ENCODE measurements at places on chromosomes 6 and 20.

DNA sequence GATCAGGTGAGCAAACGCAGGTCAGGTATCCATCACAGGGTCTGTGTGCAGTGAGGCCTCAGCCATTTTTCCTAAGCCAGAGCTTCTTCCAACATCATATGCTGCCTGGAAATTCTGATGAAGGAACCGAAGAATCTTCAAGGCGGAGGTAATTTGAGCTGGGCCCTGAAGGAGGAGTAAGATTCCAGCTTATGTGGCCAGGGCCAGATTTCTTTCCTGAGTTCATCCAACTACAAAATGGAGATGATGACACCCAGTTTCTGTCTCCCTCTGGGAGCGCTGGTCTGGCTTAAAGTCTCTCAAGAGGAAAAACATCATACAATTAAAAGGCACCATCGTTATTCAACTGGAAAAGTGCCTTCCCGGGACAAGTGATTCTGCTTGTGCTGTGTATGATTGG is 6.9 kb upstream of the MANBAL start:
- peak; percentile 50 for DNase-seq

DNA sequence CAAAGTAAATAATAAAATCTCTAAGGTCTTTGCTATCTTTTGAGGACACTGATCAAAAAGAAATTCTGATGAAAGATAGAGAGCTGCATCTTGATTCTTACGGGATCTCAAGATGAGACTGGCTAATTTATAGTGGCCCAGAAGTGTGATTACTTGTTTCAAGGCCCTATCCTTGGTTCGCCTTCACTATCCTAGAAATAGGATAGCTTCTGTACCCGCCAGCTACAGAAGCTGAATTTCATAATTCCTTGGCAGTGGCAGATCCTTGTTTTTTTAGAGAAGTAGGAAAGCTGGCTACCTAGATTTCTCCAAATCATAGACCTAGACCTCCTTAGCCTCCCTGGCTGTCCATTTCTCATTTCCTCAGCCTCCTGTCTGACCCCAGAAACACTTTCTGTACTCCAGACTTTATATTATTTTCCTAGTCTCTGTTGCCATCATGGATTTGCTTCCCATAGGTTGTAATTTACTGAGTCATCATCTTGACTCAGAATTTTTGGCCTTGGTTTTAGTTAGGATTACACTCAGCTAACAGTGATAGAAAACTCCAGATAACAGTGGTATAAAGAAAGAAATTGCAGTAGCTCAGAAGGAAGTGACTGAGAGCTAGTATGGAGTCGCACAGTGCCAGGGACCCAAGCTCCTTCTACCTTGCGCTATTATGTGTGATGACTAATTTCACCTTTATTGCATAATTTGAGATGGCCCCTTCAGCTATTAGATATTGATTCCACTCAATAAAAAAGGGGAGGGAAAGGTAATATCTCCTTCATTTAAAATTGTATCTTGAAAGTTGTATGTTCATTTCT is 27.7 kb downstream of the PHF3 start:
- DNase-seq: no peak

- DNase-seq: no peak
Observed at GRCh38 chr6:141729146-141729545, 403.6 kb upstream of the GJE1 start.

DNA sequence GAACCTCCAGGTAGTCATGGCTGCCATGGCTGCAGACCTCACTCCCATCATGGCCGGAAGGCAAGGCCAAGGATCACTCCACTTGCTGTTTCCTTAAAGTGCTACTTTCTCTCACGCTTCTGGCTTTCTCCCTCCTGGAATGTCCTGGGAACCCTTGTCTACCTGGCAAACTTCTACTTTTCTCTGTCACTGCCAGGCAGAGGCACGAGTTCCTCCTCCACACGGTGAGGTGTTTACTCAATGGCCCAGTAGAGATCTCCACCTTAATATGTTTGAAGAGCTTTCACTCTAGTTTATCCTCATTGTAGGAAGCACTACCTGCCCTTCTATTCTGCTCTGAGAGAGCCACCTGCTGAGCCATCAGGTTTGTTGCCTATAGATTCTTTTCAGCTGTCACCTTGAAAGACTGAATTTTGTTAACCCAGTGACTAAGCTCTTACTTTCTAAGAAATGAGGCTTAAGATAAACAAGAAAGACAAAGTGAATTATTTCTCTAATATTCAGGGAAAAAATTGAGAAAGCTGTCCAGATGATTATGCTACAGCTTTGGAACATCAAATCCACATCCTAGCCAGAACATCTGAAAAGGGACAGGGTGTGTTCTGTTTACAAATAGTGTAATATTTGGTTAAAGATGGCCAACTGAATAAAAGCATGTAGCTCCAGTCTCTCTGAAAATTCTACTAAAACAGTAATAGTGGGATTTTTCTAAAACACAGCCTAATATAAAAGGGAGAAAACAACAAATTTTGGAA is 54.9 kb downstream of the PLAGL1 start:
- DNase-seq: no peak

DNA sequence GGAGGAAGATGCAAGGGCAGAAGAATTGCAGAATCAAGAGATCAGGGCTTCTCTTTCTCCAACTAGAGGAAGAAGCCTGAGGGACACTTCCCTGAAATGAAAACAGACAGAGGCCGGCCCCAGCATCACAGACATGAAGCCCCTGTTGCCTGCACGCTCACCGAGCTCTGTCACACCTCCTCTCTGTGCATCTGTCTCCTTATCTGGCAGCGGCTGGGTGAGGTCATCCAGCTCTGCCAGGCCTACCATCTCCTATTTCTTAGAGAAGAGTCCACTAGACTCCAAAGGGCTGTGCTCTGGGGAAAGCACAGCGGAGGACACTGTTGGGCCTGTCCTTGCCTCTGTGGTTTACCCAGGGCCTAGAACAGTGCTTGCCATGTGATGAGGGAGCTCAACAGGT is 71.9 kb upstream of the MLN start:
- DNase-seq: no peak

GRCh38 chr6:7190791-7191190 is 83.0 kb downstream of the RREB1 start:
- DNase-seq: no peak

GRCh38 chr20:31841928-31842327 is 3.5 kb downstream of the FOXS1 start:
- peak; percentile 64 for DNase-seq

DNA sequence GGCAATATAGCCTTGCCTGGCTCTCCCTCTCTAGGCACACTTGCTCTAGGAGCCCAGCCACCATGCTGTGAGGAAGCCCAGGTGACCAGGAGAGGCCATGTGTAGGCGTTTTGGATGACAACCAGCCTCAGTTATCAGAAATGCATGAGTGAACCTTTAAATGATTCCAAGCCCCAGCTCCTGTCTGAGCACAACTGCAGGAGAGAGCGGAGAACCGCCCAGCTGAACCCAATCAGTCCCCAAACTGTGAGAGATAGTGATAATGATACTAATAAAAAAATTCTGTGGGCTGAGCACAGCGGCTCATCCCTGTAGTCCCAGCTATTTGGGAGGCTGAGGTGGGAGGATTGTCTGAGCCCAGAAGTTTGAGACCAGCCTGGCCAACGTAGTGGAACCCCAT is 83.8 kb upstream of the TOX2 start:
- DNase-seq: no peak

GRCh38 chr6:32815115-32815514 is 1.7 kb downstream of the HLA-DOB start:
- DNase-seq: no peak

- peak; percentile 69 for DNase-seq
Observed at GRCh38 chr20:49775229-49775693, 37.4 kb upstream of the SLC9A8 start.

- DNase-seq: peak; percentile 52
Observed at GRCh38 chr6:170365593-170365992, 59.0 kb downstream of the FAM120B start.

- DNase-seq: no peak
Observed at GRCh38 chr6:94089941-94090340, 670.6 kb upstream of the EPHA7 start.

DNA sequence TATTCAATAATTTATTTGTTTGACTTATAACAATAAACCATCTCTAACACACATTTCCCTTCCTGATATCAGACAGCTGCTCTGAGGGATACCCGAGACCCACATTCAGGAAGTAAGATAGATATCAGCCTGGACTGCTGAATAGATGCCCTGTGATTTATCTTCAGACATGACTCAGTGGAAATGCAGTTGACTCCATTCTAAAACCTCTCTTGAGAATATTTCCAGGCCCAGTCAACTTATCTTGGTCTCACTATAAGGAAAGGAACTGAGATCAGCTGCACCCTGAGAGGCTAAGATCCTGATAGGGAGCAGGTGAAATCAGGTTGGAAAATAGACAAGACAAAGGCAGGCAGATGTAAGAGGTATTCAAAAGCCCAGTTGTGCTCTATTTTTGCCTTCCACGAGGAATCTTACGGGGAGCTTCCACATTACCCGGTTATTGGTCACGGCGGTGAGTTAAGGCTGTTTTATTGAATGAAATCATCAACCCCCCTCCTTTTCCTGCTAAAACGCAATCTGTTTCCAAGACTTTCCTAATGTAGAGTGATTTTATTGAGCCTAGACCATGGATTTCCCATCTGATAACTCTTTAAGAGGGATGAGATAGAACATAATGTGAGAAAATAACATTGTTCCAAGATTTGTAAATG is 25.5 kb downstream of the C6orf15 start:
- DNase-seq: no peak

GRCh38 chr6:148044921-148045320 is 297.7 kb upstream of the SASH1 start:
- no peak for DNase-seq

DNA sequence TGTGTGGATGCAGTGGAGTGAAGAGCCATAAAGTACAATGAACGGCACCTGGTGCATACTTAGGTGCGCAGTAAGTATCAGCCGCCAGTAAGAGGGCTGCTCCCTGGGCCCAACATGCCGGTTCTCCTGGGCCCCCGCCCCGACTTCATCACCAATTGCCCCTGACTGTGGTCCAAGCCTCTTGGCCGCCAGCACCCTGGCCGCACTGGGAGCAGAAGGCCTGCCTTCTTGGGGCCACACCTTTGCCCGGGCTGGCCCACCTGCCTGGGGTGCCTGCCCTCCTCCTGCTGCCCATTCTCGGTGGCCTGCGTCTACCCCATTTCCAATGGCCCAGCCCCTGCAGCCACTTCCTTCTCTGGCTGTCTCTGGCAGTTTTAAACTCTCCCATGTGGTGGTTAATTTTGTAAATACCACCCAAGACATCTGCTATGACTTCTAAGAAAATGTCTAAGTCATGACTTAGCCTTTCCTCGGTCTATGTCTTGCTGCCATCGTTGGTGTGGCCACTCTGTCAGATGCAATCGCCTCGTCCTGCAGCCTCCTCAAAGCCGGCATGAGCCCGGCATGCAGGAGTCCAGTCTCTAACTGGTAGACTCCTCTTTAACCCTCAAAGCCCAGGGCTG is 36.8 kb downstream of the PMEPA1 start:
- DNase-seq: no peak

- DNase-seq: no peak
Observed at GRCh38 chr20:13428684-13429083, 207.6 kb downstream of the ISM1 start.

DNA sequence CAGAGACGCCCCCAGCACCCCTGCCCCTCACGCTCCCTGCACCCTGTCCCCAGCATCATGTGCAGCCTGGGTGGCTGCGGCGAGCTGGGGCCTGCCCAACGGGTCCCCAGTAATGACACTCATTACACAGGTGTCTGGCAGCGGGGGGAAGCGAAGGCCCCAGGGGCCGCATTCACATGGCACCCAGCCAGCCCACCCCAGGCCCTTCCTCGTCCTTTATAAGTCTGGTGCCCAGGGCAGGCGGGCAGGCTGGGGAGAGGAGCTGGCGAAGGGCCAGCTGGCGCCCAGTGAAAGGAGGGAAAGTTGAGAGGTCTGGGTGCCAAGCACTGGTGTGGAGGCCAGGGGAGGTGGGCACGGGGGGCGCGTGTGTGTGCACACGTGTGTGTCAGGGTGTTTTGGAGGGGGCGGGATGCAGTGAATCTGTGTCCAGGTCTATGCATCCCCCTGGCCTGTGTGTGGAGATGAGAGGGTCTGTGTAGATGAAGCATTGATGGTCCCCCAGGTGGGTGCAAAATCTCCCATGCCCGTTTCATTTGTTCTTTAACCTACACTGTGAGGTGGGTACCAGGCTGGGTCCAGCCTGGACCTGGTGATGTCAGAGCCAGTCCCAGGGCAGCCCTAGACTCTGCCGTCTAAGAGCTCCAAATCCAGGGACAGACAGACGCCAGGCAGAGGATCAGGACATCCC is 105.3 kb downstream of the CEBPB start:
- no peak for DNase-seq

DNA sequence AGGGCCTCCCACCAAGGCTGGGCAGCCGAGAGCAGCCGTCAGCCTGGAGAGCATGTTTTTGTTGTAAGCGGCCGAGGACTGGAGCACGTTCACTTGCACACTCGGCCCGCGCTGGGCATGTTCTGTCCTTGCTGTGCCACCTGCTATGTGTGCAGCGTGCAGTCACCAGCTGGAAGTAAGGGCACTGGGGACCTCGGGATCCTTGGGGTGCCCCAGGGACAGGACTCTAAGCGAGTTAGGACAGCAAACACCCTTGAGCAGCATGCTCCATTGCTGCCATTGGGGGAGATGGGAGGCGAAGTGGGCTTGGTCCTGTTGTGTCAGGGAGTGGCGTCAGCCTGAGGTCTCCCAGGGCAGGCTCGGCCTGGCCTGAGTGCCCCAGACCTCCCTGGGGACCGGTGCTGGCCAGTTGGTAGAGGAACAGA is 18.6 kb downstream of the DYNLT1 start:
- no peak for DNase-seq

- no peak for DNase-seq
Observed at GRCh38 chr6:20409427-20409971, 7.8 kb downstream of the E2F3 start.

DNA sequence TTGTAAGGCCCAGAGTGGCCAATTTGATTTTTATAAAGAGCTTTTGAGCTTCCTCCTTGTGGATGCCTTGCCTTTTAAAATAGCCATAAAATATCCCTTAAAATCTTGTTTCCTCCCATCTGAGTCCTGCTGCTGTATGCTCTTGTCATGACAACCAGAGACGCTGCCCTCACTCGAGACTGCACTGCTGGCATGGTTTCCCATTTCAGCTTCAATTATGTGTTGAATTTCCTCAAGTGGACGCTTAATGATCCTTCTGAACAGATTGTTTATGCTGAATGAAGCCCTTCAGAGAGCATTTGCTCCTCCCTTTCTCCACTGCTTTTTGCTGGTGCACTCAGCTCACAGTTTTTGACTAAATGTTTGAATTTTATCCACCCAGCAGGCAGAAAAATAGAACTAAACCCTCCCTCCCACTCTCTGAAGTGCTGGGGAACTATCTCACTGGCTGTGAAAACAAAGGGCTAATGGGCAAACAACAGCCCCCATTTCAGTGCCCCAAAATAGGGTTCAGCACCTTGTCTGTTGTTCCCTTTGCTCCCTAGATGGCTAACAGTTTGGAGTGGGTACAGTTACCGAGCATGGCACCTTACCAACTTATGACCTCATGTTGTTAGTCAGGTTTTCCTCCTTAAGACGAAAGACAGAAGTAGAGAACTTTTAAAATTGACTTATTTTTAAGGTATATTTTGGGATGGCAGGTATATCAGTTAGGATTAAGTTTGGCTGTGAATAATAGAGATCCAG is 45.5 kb upstream of the RNF8 start:
- peak; percentile 76 for DNase-seq

Data from femur (tissue), 1 donor.